Left renal cortex interstitium (tissue), 4 donors: ENCODE measurements at places on chromosomes 16 and 17. TPM values are rescaled to one million over a fixed set of nuclear protein-coding genes. Genes with fewer than 3 reads are reported as not detected.

- no peak for DNase-seq
Observed at GRCh38 chr17:76432712-76433336, 20.1 kb downstream of the UBE2O start.

DNA sequence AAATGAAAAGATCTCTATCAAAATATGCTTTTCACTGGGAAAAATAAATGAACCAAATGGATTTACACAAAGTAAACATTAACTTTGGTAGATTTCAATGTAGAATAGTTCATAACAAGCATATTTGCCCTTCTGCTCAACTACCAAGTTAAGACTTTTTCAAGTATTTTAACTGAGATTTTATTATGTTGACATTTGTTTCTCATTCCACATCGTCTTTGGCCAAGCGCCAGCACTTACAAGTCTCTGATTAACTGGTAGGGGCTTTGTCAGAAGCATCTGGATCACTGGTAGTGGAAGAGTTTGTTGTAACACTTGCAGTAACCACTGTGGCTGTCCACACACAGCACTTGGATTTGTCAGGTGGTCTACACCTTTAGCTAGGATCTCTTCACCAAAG, 22.9 kb downstream of the SLFN12L start:
- DNase-seq: no peak

Gene MYL4
- polyA plus RNA-seq: 3.8 TPM

DNA sequence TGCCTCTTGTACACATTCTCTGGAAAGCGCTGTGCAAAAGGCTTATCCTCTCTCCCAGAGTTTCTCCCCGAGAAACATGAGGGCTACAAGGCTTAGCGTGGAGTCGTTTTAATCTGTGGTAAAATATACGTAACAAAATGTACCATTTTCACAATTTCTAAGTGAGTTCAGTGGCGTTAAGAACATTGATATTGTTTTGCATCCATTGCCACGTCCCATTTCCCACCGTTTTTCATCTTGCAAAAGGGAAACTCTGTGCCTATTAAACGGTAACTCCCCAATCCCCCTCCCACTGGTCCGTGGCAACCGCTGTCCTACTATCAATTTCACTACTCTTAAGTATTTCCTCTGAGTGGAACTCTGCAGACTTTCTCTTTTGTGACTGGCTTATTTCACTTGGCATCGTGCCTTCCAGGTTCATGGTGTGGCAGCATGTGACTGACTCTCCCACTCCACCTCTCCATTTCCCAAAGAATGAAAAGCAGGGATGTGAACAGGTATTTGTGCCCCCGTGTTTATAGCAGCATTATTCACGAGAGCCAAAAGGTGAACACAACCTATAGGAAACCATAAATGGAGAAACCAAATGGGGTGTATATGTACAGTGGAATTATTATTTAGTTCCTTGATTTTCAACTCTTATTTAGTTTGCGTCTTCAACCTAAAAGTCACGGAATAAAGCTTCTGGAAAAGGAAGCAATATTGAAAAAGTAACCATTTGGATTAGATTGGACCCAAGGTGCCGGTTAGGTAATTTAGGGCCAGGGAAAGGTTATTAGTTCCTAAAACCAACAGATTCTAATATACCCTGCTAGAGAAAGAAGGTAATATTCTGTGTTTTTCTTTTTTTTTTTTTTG, 1.1 kb upstream of the USP32 start:
- DNase-seq: no peak

DNA sequence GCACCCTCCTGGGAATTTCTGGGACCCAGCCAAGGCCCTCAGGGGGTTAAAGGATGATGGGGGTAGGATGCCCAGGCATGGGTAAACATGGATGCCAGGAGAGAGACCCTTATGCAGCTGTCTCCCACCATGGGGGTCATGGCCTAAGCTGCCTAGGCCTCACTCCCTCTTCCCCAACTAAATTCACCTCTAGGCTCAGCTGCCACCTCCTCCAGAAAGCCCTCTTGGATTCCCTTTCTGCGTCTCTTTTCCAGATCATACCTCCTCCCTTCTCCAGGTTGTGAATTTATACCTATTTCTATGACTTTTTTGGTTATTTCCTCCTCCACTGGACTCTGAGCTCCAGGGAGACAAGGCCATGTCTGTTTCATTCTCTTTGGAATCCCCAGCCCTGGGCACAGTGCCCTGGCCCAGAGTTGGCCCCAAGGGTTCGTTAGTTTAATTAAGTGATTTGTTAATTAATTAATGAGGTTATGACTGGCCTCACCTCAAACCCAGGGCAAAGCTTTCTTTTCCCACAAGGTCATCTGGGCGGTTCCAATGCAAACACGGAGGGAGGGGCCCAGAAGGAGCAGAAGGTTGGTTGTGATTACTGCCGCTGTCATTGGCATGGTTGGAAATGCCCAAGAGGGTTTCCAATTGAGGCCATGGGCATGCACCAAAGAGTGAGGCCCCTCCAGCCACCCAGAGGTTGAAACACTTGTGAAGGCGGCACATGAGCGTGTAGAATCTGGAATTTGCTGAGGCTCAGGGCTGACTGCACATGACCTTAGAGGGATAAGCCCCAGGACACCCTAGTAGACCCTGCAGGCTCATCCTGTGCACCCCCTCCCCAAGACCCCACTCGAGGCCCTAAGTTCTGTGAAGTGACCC, 6.9 kb upstream of the KRT17 start:
- no peak for DNase-seq

Gene ATAD5
- 5.4 TPM for polyA plus RNA-seq

Gene SENP3
- polyA plus RNA-seq: 74.1 TPM
